ENCODE measurements at places on chromosomes 5 and 9.

- DNase-seq: no peak
Measured at GRCh38 chr5:43075319-43076293, 35.5 kb upstream of the ANXA2R start.

DNA sequence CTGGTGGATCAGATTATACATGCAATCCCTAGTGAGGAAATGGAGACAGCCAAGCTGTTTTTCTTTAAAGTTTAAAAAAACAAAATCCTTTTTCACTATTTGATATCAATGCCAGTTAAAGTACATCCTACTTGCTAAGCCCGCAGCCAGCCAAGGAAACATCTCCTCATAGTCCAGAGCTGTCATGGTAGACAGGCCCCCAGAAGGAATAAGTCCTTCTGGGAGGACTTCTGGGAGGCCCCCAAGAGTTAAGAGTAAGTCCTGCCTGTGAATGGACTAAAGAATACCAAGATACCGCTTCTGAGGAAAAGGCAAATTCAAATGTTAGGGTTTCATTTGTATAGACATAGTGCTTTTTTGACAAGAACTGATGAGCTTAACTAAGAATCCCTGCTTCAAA, 38.3 kb downstream of the MOCS2 start:
- DNase-seq: no peak

DNA sequence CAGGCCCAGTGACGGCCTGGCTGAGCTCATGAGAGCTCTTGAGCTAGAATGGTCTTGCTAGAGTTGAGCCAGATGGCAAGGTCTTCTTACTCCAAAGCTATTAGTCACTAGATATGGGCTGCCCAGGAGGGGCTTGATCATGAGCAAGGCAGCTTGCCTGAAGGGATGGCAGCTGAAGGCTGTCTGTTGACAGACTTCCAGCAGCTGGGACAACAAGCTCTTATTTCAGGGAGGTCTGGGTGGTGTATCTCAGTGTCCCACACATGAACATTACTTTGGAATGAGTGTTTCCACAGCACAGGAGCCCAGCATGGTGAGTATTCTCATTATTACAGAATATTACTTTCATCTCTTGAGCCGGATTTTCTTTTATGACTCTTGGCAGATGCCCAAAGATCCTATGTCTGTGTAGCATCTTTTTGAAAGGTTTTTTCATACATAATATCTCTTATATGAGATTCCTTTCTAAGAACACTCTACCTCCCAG, 414.1 kb downstream of the ARHGEF28 start:
- no peak for DNase-seq

- no peak for DNase-seq
Measured at GRCh38 chr5:13985731-13986418, 41.4 kb upstream of the DNAH5 start.

DNA sequence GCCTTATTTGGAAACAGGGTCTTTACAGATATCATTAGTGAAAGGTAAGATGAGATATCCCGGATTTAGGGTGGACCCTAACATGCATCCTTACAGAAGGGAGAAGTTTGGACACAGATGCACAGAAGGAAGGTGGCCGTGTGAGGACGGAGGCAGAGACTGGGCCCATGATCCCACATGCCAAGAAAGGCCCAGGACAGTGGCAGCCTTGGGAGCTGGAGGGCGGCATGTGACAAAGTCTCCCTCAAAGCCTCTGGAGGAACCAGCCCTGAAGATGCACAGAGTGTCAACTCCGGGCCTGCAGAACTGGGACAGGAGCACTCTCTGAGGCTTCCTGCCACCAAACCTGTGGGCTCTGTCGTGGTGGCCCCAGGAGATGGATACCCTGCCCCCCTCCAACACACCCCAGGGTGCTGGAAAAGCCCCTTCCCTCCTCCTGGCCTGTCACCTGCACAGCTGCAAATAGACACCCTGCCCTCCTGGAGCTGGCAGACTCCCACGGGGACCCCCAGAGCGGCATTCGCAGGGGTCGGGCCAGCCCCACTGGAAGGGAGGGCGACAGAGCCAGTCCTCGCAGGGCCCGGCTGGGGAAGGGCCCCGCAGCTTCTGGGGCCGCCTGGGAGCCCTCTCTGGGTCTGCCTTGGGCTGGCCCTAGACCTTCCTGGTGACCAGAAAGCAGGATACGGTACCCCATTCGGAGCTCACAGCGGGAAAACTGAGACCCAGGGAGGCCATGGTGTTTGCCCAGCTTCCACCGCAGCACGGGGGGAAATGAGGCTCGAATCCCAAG, 7.9 kb downstream of the NACC2 start:
- no peak for DNase-seq

GRCh38 chr5:52705720-52706119, 82.0 kb upstream of the ITGA1 start:
- DNase-seq: no peak

GRCh38 chr5:3310541-3311261, 284.9 kb upstream of the IRX1 start:
- no peak for DNase-seq

DNA sequence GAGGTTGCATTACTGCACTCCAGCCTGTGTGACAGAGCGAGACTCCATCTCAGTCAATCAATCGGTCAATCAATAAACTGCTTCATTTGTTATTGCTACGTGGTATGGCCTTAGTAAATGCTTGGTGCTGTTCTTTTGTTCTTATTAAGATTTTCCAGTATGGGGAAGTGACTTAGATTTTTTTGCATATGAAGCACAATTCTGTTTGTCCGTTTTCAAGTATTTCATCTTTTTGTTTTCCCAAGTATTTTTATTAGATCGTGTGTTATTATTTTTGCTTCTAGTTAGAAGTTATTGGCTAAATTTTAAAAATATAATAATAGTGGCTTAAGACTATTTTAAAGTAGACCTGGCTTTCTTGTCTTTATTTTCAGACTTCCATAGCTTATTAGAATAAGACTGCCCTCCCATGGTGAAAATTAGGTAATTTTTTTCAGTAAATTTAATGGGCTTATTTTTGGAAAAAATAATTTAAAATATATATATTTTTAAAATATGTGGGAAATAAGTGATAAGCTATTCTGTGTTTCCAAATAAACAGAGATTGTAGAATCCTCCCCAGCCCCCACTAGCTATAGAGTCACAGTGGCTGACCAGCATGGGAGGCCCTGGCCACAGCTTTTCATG, 14.7 kb upstream of the OMD start:
- no peak for DNase-seq

DNA sequence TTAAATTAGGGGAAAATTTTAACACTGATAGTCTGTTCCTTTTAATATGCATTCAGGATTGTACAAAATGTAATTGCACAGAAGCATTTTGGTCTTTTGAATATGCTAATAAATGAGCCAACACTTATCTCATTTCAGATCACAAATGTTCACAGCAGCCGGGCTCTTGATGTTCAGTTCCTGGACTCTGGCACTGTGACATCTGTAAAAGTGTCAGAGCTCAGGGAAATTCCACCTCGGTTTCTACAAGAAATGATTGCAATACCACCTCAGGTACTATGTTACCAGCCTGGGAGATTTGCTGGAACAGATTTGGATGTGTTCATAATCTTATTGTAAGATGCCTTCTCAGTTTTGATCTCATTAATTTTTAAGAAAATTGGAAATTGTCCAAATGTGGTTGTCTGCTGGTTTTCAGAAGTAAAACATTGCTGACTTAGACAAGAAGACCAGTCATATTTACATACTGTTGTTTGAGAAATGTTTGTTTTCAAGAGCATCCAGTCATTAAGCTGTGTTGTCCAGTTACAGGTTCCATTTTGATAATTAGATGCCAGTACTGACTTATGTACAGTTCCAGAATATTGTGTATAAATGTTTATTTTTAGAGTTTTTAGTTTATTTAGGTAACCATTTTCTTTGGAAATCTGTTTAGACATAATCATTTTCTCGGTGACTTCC, 23.0 kb upstream of the TMOD1 start:
- DNase-seq: no peak

Measured in right lung (tissue), 10 donors.